ENCODE measurements at places on chromosomes 7 and 10.

GRCh38 chr7:41459183-41459582, 243.7 kb downstream of the INHBA start:
- DNase-seq, result no peak

DNA sequence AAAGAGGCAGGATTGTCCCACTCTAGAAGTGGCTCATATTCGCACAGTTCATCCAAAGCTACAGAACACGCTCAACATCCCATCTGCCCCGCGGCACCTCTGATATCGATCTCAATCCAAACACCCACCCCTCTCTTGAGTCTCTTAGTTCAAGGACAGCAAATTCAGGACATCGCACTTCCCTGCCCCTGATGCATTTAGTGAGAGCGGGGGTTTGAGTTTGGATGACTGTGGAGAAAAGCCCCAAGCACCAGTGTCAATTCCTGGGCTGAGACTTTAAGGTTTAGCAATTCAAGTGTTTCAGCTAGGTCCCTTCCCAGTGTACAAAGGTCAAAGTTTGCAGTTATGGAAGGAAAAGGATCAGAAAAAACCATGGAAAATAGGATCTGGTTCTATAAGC, 166.2 kb downstream of the LYZL1 start:
- DNase-seq, result no peak

DNA sequence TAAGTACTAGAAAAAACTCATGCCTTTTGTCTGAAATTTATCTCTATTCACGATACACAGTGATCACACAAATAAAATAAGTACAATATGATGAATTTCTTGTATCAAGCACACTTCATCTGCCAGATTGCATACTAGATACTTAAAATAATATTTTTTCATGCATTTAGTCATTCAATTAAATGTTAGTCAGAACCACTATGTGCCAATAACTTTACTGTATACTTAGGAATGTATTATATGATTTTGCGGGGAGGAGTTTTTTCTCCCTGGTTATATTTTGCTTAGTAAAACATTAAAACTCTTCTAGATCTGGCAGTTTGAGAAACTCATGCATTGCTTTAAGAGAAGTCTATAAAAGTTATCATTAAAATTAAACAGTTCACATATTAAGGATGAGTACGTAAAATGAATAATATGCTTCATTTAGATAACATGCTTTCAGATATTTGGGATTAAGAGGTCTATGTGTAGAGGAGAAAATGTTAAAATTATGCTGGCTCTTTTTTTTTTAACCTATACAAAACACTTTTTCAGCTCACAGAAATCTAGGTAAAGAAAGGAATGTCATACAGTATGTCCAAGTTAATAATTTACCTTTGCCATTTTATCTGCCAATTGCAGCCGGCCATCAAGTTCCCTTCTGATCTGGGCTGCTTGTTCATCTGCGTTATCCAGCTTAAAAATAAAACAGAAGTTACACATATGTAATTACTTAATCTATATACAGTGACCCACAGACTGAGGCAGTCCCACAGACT, 70.1 kb downstream of the RNF133 start:
- no peak for DNase-seq

- DNase-seq, result no peak
Observed at GRCh38 chr7:149277871-149278270, 15.9 kb downstream of the ZNF783 start.

GRCh38 chr10:124072106-124072505, 21.3 kb downstream of the CHST15 start:
- DNase-seq, result no peak

DNA sequence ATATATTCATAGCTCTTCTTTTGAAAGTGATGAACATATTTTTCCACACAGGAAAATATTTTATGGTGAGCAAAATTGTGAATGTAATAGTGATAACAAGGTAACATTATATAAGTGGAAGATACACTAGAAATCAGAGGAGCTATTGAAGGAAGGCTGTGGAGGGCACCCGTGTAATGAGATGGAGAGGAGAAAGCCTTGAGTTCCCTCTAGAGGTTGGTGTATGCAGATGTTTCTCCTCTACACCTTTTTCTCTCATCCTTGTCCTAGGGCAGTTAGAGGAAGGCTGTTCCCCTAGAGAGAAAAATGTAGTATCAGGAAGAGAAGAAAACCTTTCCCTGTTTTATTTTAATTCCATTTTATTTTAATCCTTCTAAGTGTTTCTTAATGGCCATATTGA, 54.6 kb upstream of the NRG3 start:
- no peak for DNase-seq

GRCh38 chr7:70063371-70063770, 465.1 kb downstream of the AUTS2 start:
- no peak for DNase-seq

- no peak for DNase-seq
Observed at GRCh38 chr7:84497873-84498272, 303.3 kb upstream of the SEMA3A start.

GRCh38 chr7:73912223-73912622, 51.3 kb downstream of the TMEM270 start:
- DNase-seq, result no peak

GRCh38 chr10:67917169-67917568, 32.7 kb downstream of the SIRT1 start:
- DNase-seq, result no peak

GRCh38 chr10:122544493-122544892, 16.1 kb upstream of the DMBT1 start:
- no peak for DNase-seq

DNA sequence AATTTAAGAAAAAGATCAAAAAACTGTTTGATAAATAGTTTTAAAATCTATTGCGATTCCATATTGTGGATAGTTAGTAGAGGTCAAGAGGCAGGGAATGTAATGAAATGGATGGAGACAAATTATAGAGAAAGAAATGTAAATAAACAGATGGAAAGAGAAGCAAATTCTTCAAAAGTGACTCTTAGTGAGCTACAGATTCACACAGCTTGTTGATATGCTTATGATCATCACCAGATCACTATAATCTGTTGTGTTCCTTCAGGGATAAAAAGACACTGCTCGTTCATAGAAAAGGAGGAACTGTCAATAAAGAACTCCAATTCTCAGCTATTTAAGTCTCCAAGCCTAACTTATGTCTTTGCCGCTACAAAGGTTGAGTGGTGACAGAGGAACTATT, 251.4 kb upstream of the SEMA3C start:
- DNase-seq, result no peak

GRCh38 chr10:11266426-11266825, 248.8 kb downstream of the CELF2 start:
- no peak for DNase-seq

DNA sequence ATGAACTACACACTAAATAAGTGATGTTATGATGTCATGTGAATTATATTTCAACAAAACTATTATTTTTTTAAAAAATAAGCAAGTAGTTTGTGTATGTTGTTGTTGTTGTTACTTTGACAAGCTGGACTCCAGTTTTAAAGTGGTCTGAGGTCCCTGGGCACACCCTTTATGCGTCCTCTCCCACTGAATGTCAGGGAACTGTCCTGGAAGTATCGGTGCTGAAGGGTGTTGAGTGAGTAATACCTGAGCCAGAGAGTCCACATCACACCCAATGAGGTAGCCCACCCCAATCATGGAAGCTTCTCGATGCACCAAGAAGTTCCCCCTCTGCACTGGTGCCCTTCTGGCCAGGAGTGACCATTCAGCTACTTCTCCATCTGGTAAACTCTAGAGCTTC, 64.3 kb downstream of the FOXI2 start:
- DNase-seq, result no peak

DNA sequence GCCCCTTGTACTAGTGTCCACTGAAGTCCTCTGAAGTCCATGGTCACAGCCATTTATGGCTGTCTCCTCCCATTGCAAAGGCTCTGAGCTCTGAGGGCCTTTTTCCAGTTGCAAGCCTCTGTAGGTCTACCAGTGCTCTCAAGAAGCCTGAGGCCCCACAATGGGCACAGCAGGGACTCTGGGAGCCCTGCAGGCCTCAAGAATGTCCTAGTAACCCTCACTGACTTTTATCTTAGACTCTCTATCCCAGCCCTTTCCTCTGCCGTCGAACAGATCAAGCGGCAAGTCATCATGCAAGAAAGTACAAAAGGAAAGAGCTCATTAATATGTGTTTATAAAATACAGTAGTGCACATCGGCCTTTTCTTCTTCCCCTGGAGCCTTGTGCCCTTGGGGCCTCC, 23.4 kb downstream of the VWA2 start:
- no peak for DNase-seq

Measured in activated T-helper 9 cell treated with anti-CD3 and anti-CD28 coated beads, Interleukin-2, amount 50 U/mL, for 16 hours (primary cell).